Islet precursor cell (in vitro differentiated cells): ENCODE measurements at places on chromosomes 7 and 10.

DNA sequence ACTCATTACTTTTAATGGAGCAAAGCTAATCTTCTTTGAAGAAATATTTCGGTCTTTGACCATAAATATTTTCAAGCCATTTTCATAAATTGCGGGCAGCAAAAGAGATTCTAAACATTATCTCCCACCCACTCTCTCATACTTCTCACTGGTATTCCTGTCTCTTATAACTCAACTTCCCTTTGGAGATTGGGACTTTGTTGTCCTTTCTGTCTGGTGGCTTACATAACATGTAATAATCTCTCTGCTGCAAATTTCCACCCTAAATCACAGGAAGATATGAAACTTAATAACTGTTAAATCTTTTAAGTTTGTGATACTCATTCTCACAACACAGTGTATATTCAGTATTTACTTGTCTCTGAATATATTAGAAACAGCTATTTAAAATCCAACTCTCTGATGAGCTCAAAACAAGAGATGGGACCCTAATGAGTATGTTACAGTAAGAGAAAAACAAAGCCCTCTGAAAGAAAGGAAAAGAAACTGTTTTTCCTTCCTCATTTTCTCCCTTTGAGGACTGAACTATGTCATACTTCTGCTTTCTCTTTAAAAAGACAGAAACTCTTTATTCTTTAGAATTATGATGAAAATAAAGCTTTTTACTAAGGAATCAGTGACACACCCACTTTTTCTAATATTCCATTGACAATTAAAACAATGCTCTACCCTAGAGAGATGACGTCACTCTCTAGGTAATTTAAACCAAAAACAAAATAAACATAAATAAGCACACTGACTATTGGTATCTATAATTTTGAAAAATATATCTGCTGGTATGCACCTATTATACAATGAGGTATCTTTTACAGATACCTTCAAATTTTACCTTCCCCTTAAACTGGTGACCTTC lies 14.7 kb downstream of the CALCR start:
- DNase-seq, result no peak

DNA sequence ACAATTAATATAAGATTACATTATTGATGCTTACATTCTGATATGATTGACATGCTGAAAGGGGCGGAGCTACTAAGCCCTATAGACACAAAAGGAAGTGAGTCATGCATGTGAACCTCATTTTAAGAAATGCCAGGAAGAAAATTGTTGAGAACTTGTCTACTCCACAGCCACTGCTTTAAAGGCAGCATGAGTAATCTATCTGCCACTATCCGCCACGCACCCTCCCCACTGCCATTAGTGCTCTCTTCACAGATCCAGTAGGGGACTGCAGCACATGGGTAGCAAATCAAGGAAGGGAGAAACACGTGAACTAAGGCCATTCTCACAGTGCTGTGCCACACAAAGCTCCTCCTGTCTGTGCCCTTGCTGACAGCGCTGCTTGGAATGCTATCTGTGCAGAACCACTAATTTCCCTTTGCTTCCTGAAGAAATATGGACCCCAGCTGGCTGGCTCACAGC lies 524.8 kb downstream of the GRM8 start:
- peak; percentile 88 for DNase-seq

DNA sequence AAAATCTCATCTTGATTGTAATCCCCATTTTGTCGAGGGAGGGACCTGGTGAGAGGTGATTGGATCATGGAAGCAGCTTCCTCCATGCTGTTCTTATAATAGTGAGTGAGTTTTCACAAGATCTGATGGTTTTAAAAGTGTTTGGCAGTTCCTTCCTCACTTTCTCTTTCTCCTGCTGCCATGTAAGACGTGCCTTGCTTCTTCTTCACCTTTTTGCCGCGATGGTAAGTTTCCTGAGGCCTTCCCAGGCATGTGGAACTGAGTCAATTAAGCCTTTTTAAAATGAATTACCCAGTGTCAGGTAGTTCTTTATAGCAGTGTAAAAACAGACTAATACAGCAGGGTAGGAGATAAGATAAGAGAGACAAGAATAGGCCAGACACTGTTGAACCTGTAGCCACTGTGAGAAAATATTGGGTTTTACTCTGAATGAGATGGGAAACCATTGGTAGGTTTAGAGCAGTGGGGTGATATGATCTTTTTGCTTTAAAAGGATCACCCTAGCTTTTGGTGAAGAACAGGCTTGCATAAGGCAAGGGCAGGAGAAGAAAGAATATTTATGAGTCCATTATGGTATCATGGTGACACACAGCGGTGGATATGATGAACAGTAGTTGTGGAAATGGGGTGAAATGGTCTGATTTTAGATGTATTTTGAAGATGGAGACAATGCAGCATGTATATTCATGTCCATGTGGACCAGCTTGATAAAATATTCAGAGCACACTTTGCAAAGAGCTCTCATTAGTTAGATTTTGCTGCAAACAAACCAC lies 11.5 kb downstream of the OR6B1 start:
- no peak for DNase-seq

- DNase-seq, result no peak
These were observed 1.2 kb upstream of the CPED1 start for GRCh38 chr7:120987280-120987679.

DNA sequence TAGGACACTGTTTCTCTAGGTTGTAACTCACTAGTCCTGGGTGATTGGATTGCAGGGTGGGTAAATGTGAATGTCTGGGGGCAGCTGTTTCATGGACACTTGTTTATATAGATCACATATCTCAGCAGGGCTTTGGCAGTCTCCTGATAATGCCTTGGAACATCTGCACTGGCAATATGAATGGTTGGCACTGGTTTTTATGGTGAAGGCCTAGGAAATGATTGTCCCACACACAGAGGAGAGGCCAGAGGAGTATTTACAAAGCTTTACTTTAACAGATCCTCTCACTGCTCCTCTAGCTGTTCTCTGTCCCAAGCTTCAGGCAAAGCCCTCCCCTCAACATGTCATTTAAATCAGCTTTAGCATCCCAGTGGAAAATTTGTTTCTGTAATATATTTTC lies 171.3 kb upstream of the STEAP4 start:
- DNase-seq, result no peak

- DNase-seq, result no peak
These were observed 97.3 kb downstream of the INPP5A start for GRCh38 chr10:132634947-132635271.

DNA sequence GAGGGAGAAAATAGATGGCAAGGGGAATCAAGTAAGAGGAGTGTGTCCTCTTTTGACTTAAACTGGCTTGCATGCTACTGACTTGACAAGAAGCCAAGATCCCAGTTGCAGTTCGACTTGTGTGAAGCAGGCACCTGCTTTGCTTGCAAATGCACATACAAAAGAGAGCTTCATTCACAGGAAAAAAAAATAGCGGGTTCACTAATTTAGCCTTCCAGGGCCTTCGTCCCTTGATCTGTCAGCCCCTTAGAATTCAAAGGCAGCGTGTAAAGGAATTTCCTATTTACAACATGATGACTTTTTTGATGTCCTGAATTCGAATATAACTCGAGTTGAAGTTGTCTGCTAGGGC lies 192.1 kb downstream of the CELF2 start:
- no peak for DNase-seq

GRCh38 chr7:1463676-1464223 lies 4.5 kb upstream of the MICALL2 start:
- no peak for DNase-seq

- DNase-seq, result no peak
These were observed 63.8 kb downstream of the ZNF438 start for GRCh38 chr10:30967650-30968410.

DNA sequence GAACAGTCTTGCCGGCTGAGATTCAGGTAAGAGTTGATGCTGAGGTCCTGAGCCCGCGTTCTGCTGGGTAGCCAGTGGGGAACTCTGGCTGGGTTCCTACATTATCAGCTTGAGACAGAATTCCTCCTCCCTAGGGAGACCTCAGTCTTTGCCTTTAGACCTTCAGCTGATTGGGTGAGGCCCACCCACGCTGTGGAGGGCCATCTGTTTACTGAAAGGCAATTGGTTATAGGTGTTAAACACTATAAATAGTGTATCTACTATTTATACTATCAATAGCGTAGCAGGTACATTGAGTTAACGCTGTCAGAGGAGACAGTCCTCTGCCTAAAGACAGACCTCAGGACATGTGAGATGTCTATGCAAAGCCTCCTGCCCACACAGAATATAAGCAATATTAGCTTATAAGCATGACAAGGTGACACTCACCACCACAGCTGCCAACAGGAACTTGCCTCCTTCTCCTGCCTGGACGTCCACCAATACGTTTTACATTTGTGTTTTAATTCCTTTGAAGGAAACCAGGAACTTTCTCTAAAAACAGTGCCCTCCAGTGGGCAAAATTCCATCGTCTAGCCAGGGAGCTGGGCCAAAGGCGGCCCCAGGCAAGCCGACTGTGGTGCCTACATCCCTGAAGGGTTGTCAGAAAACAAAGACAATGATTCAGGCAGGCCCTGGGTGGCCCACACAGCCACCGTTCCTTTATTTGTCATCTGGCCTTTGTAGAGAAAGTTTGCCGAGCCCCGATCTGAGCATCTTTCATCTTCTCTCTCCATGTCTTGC lies 58.8 kb downstream of the INSIG1 start:
- no peak for DNase-seq

GRCh38 chr10:71769279-71769823 lies 4.0 kb downstream of the VSIR start:
- no peak for DNase-seq

- no peak for DNase-seq
These were observed 12.0 kb upstream of the COMTD1 start for GRCh38 chr10:75247797-75248196.

DNA sequence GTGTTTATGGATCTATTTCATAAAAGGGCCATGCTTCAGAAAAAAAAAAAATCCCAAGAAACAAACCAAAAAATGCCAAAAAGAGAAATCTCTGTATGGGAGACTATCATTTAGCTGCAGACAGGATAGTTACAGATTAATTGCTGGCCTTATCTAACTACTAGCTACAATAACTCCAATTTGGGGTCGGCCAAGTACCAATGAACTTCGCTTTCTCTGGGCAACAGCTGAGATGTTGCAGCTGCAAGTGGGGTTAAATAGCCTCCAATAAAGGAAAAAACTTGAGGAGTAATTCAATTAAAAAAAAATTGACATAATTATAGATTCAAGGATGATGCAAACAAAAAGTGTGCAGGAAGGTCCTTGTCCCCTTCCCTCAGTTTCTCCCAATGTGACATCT lies 73.6 kb downstream of the PFKFB3 start:
- DNase-seq, result no peak

DNA sequence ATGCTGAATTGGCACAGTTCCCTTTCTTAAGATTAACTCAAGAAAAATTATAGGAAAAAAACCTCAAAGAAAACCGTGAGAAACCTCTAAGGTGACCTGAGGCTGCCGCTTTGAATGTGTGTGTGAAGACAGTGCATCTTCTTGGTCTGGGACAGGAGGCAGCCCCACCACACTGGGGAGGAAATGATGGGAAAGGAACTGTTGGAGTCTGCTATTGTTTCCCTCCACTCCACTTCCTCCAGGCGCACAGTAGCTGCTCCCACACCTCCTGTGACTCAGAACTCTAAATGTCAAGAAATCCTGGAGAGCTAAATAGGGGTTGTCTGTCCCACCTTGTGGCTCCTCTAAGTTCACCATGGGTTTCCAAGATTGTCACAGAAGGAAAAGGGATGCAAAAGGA lies 179.4 kb downstream of the PDE1C start:
- DNase-seq, result no peak

DNA sequence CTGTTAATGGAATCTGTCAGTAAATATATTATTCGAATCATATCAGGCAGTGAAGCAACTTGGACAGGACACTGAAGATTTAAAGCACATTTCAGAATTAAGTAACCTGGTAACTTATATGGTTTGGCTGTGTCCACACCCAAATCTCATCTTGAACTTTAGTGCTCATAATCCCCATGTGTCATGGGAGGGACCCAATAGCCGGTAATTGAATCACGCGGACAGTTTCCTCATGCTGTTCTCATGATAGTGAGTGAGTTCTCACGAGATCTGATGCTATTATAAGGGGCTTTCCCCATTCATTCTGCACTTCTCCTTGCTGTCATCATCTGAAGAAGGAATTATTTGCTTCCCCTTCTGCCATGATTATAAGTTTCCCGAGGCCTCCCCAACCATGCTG lies 83.2 kb upstream of the COL1A2 start:
- DNase-seq, result no peak

DNA sequence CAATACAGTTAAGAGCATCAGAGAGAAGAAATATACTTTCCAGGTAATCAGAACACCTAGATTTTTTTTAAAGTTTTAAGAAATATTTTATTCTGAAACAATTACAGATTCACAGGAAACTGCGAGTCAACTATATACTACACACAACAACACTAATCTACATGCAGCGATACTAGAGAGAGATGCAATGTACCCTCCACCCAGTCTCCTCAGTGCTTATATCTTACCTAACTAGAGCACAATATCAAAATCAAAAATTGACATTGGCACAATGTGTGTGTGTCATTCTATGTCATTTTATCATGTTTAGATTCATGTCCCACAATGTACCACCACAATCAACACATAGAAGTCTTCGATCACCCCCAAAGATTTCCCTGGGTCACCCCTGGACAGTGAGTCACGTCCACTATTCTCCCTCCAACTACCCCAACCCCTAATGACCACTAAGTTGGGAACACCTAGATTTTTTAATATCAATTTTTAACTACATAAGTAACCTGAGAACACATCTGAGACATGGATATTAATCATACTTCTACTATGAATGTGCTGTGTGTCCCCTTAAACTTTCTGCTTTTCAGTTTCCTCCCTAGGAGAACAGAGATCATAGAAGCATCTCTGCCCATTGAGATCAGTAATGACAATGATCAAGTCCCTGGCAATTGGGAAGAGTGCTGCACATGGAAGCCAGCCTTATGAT lies 86.5 kb downstream of the GSAP start:
- DNase-seq, result no peak

DNA sequence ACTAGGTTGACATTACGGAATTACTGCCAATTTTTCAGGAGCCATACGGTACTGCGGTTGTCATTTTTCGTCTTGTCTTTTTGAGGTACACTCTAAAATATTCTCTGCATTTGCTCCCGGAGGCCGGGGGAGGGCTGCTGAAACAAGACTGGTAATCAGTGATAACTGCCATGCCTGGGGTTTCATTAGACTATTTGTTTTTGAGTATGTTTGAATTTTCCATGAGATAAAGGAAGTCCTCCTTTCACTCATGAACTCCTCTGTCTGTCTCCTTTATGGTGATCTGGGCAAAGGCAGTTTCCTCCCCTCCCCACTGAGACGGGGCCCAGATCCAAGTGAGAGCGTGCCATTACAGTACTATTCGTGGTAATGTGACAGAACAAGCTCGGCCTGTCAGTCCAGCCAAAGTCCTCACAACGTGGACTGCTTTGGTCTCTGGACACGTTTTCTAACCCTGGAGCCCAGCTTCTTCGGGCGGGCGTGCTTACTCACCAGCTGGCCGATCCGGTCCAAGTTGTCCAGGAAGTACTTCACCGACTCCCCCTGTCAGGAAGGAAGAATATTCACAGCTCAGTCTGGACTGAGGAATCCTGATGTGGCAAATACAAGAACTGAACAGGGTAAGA lies 45.1 kb downstream of the AMZ1 start:
- DNase-seq, result peak; percentile 94

DNA sequence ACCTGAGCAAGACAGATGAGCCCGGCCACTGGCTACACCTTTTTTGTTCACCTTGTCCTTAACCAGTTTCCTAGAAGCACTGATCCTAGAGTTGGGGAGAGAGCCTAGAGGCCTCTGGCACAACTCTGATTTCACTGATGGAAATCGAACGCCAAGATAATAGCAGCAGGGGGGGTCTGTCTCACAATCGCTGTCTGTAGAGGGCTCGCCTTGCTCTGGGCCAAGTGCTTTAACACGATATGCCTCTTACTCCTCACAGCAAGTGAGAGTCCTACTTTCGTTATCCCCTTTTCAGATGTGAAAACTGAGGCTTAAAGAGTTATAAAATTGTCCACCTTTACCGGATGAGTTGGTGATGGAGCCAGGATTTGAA lies 472 bp downstream of the RASSF4 start:
- no peak for DNase-seq
